Cerebellar nuclear complex (tissue), 1 donor: ENCODE measurements at places on chromosomes 6 and 20.

DNA sequence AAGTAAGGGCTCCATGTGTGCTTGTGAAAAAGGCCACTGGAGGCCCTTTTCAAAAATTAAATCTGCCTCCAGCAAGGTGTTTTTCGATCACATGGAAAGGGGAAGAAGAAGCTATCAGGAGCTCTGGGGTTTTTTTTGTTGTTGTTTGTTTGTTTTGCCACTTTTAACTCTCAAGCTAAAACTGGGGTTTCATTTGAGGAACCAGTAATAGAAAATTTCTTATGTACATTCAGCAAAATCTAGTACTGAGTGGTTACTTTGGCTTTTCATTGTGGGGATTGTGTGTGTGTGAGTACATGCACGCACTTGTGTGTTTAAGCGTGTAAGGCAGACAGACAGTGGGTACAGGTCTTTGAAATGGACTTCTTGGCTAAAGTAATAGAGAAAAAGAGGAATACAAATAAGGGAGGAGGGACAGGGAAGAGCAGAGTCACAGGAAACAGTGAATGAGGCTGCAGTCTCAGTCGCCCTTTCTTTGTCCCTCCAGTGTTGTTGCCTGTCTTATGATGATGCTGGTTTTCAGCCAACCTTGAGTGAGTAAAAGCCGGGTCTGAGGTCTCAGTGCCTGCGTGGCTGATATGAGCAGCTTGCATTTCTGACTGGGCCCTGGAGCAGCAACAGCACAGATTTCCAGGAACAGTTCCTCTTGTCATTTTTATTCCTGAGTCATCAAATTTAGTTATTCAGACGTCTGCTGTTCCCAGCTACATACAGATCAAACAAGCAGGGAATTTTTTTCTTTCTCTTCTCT lies 26.2 kb downstream of the SLC16A10 start:
- DNase-seq, result no peak

DNA sequence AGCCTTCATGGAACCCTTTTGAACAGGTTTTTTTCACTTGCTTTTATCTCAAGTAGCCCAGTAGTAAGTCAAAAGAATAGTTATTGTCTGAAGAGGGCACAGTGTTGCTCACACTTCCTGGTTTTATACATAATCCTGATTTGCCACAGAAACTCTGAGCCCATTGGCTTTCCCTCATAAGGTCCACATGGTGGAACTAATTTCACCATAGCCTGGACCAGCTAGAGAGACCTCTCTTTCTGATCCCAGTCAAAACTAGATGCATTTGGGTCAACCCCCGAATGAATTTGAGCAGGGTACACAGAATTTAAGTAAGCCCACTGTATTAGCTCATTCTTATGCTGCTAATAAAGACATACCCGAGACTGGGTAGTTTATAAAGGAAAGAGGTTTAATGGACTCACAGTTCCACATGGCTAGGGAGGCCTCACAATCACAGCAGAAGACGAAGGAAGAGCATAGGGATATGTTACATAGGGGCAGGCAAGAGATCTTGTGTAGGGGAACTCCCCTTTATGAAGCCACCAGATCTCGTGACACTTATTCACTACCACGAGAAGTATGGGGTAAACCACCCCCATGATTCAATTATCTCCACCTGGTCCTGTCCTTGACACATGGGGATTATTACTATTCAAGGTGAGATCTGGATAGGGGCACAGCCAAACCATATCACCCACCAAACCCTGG lies 6.2 kb downstream of the RWDD2A start:
- no peak for DNase-seq

DNA sequence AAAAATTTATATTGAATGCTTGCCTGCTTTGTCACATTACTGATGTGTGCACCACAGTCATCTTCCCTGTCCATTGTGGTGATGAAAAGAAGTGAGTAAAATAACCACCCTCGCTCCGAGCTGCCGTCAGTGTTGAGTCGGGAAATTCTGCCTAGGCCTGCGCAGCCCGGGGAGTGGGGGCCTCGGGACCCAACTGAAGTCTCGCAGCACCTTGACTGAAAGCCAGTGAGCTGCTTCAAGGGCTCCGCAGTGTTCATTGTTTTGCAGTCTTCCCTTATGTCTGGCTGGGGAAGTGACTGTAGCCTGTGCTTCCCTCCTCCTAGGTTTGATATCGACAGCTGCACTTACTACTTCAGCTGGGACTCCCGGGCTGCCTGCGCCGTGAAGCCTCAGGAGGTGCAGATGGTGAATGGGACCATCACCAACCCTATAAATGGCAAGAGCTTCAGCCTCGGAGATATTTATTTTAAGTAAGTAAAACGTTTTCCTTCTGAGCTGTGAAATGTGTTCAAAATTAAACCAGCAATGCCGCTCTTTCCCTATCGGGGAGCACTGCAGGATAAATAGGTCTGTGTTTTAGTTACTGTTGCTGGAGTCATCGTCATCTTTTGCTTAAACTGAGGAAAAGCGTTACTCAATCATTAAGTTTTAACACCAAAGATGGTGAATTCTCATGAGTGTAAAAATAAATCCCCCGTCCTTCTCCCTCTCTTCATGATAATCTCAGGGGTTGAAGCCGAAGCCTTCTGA lies 32.7 kb upstream of the SLC22A1 start:
- DNase-seq, result no peak

- DNase-seq, result no peak
Measured at GRCh38 chr20:4605166-4605565, 116.5 kb upstream of the PRND start.

GRCh38 chr20:46200582-46201570 lies 82.8 kb downstream of the CD40 start:
- no peak for DNase-seq

GRCh38 chr6:25239498-25239897 lies 39.7 kb upstream of the CARMIL1 start:
- DNase-seq, result no peak

- no peak for DNase-seq
Measured at GRCh38 chr20:47809161-47809960, 24.1 kb upstream of the SULF2 start.

GRCh38 chr6:122495612-122496011 lies 24.0 kb upstream of the SERINC1 start:
- DNase-seq, result no peak

GRCh38 chr6:169229615-169230321 lies 23.9 kb downstream of the THBS2 start:
- no peak for DNase-seq

- DNase-seq, result no peak
Measured at GRCh38 chr6:170099387-170099786, 191.5 kb downstream of the DLL1 start.

GRCh38 chr6:44514085-44514484 lies 126.6 kb downstream of the CDC5L start:
- no peak for DNase-seq

DNA sequence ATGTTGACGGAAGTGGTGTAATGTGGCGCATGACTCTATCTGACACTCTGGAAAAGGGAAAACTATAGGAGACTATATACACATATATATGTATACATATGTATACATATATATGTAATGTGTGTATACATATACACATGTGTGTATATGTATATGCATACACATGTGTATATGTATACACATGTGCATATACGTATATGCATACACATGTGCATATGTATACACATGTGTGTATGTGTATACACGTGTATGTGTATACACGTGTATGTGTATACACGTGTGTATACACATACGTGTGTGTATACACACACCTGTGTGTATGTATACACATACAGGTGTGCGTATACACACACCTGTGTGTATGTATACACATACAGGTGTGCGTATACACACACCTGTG lies 683.4 kb upstream of the FLRT3 start:
- no peak for DNase-seq

- DNase-seq, result no peak
Measured at GRCh38 chr6:135094403-135094821, 39.8 kb upstream of the HBS1L start.

GRCh38 chr6:170147832-170148708 lies 142.8 kb downstream of the DLL1 start:
- DNase-seq, result no peak

GRCh38 chr6:69019832-69020231 lies 384.8 kb downstream of the ADGRB3 start:
- no peak for DNase-seq

GRCh38 chr6:42390228-42390934 lies 61.3 kb downstream of the TRERF1 start:
- DNase-seq, result no peak

- DNase-seq, result no peak
Measured at GRCh38 chr6:139480356-139481165, 106.1 kb upstream of the CITED2 start.

DNA sequence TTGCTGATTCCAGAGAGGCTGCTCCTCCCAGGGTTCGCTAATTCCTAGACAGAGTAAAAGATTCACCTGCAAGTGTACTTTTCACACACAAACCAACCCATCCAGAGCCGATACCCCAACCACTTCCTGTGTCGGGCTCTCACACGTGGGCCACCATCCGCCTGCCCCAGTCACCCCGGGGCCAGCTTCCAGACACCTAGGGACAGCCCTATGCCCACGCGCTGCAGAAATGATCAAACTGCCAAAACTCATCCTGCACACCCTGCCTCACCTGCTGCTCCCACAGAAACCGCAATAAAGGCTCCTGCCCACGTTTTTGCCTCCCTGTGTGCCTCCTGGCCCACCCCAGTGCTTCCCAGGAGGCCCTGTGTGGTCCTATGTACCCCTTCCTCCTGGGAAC lies 59.5 kb downstream of the PSMG4 start:
- no peak for DNase-seq

- DNase-seq, result no peak
Measured at GRCh38 chr20:25580711-25581110, 4.6 kb downstream of the NINL start.

- DNase-seq, result no peak
Measured at GRCh38 chr6:53915026-53915691, 120.4 kb downstream of the LRRC1 start.

- no peak for DNase-seq
Measured at GRCh38 chr6:70857387-70858077, 99.3 kb downstream of the B3GAT2 start.

- DNase-seq, result no peak
Measured at GRCh38 chr6:96058082-96058481, 42.3 kb downstream of the FUT9 start.
